ENCODE measurements at places on chromosomes 11 and 22.
A peak's percentile ranks its signal among the peaks of the same experiment; 100 is the strongest.

DNA sequence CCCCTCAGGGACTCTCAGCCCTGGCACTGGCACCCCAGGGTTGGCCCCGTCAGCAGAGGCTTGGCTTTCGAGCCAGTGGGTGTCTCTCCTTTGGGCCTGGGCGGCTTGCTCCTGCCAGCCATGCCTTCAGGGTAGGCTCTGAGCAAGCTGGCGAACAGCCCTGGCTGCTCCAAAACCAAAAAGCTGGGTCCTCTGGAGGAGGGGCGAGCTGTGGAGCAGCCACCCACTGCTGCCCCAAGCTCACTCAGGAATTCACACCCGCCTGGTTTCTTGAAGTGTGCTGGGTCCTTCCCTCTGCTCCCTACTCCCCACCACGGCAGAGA lies 6.2 kb downstream of the YDJC start:
- no peak for DNase-seq

DNA sequence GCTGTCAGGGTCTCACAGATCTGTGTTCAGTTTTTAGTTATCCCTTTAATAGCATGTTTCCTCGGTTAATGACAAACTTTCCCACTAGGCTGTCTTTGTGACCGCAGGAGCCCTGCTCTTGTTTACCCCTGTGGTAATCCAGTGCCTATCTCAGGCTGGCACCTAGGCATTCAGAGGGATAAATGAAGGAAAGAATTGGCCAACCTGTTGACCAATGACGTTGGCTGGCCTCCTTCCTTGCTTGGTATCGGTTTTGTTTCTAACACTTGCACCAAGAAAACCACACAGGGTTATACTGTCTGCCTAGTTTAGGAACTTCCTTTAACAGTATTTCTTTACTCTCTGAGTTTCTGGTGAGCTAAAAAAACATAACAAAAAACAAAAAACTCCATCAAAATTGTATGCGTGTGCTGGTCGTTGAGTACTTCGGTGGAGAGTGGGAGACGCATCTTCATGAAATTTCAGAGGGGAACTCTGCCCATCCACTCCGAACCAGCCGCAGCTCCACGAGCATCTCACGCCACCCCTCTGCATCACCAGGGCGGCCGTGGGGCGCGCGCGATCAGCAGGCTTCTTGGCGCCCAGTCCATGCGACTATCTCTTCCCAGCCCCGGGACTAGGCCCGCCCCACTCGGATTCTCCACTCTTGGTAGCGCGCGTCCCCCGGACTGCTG lies 563 bp upstream of the ENDOD1 start:
- no peak for DNase-seq

GRCh38 chr11:57277845-57278720 lies 41.0 kb upstream of the APLNR start:
- DNase-seq = peak; percentile 85

- DNase-seq = peak; percentile 8
These were observed 3.4 kb upstream of the MRPL16 start for GRCh38 chr11:59814021-59814420.

GRCh38 chr11:116262370-116262769 lies 510.4 kb downstream of the BUD13 start:
- no peak for DNase-seq

- DNase-seq = no peak
These were observed 19.4 kb downstream of the EHF start for GRCh38 chr11:34640050-34640923.

DNA sequence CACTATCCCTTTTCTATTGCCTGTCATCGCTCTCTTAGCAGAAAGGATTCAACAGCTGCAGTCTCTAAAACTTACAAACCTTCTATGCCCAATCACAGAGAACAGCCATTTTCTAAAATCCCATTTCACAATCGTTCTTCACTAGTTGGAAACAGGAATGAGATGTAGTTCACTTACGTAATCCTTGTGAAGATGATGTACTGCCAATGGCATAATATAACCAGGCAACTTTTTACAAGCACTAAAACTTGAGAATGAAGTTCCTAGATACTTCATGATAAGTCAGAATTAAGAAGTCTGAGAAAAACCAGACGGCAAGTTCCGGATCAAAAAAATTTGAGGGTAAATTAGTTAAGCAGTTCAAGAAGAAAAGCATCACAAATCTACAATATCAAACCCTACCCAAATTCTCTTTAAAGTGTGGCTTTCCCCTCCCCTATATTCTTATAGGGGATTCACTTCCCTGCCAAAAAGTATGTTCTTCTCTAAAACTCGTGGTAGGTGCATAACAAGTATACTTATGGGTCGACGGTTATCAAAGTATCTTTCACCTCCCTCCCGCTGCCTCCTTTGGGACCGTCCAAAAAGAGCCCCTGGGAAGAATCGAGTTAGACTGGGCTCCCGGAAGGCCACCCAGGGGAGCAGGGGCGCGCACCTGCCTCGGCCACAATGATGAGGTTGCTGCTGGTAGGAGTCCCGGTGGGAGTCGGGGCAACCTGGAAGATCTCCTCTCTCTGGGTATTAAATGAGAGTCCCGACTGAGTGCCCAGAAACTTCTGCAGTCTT lies 666 bp downstream of the MSANTD4 start:
- DNase-seq = peak; percentile 37

DNA sequence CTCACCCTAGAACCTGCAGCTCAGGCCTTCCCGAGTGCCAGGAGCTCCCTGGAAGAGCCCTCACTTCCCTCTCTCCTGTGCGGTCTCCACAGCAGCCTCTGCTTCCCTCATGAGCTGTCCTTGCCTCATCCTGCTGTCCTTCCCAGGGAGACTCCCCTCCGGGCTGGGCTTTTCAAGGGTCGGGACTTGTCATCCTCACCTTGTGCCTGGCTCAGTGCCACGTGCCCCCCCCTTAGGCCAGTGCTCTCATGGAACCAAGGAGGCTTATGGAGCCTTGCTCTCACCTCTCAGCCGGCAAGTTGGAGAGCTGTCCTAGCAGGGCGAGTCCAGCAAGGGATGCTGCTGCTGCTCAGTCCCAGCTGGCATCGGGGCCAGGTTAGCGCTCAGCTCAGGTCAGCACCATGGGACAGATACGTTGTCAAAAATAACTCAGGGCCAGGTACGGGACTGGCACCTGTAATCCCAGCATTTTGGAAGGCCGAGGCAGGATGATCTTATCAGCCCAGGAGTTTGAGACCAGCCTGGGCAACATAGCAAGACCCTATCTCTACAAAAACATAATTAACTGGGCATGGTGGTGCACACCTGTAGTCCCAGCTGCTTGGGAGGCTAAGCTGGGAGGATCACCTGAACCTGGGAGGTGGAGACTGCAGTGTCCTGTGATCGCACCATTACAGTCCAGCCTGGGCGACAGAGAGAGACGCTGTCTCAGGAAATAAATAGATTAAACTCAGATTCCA lies 13.6 kb downstream of the CTTN start:
- DNase-seq = no peak

GRCh38 chr22:48607901-48608662 lies 1219.6 kb downstream of the BRD1 start:
- no peak for DNase-seq

GRCh38 chr22:36486619-36487384 lies 5.4 kb upstream of the TXN2 start:
- DNase-seq = peak; percentile 65

- DNase-seq = no peak
These were observed 52.3 kb downstream of the CSF2RB start for GRCh38 chr22:36965696-36966095.

DNA sequence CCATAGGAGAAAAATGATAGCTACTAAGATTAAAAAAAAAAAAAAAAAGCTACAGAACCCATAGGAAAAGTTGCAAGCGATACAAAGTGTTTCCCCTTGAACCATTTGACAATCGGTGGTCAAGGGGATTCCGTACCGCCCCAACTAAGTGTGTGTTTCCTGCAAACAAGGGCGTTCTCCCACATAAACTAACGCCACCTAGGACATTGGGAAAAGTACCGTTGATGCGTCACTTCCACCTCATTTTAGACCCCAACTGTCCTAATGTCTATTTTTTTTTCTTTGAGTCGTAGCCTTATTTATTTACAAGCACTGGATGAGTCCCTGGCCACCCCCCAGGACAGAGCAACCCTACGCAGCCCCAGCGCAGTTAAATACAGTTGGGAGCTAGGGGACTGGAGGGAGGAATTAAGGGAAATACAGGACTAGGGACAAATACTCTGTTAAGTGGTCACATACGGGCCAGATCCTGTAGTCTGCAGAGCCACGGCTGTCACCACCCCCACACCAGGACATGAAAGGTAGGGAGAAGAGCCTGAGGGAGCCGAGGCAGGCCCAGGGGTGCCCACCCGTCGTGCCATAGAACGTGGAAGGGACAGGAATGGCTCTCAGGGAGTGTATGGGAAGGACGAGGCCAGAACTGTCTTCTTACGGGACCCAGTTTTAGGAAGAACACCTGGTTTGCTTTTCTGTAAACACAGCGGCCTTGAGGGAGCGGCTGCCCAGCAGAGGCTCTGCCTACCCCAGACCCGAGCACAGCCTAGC lies 19.0 kb downstream of the EIF1AD start:
- no peak for DNase-seq

DNA sequence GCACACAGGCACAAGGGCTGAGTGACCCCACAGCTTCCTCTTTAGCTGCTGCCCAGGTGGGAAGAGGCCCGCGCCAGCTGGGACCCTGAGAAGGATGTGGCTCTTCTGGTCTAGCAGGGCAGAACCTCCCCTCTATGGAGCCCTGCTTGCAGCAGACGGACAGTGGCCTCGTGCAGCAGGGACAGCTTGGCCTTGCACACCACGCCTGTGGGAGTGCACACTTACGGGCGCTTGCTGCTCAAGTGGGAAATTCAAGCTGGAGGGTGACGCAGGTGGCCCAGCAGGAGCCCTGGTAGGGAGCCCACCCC lies 971.4 kb downstream of the BRD1 start:
- DNase-seq = no peak

GRCh38 chr11:103699216-103699615 lies 337.2 kb upstream of the DDI1 start:
- DNase-seq = no peak

- DNase-seq = peak; percentile 23
These were observed 28.7 kb upstream of the MMP20 start for GRCh38 chr11:102653744-102654291.

GRCh38 chr11:68138237-68138636 lies 17.0 kb upstream of the CHKA start:
- no peak for DNase-seq

- DNase-seq = no peak
These were observed 53.3 kb downstream of the NCAM1 start for GRCh38 chr11:113014262-113015097.

DNA sequence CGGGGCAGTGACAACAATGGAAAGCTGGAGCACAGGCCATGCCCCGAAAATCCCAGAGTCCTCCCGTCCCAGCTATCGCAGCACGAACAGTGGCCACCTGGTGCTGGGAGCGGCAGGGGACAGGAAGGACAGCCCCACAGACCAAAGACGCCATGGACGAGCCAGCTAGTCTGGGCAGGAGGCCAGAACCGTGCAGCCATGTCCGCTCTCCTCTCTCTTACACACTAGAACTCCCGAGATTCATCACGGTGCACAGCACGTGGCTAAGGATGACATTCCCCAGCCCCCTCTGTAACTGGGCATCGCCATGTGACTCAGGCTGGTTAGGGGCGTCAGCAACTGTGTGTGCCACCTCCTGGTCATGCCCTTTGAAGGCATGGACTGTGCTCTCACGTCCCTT lies 4.6 kb downstream of the CDPF1 start:
- DNase-seq = no peak

GRCh38 chr11:126304457-126305075 lies 706 bp downstream of the DCPS start:
- DNase-seq = no peak

GRCh38 chr22:16932577-16932976 lies 75.4 kb downstream of the GAB4 start:
- no peak for DNase-seq

DNA sequence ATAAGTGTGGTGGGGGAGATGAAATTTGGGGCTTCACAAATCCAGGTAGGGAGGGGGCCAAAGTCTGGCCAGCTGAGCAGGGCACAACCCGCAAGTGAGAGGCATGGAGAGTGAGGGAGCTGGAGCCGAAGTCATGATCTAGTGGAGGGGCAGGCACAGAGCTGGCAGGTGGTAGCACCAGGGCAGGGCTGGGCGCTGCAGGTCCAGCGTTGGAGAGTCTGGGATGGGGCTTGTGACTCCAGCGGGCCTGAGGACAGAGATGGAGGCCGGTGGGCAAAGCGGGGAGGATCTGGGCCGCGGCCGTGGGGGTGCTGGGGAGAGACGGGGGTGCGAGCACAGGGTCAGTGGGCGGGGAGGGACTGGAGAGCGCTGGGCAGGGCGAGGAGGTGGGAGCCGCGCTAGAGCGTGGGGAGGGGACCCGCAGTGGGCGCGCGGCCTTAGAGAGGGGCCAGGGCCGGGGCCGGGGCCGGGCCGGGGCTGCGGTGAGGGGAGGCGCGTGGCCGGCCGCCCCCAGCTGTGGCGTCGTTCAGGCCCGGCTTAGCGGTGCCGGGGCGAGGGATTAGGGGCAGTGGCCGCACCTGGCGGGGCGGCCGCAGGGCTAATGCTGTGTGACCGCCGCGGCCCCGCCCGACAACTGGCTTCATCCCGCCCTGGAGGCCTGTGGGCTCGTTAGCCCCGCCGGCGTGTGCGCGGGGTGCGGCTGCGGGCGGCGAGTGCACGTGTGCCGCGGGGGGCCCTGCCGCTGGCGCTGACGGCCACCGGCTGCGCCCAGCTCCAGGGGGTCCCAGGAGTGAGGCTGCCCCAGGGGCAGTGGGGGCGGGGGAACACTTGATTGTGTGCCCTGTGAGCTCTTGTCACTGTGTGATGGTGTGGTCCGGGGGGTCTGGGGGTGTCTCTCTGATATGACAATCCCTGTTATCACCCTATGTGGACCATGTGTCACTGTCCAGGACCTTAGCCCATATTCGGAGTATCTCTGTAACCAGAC lies 23.6 kb upstream of the MYOD1 start:
- DNase-seq = no peak

DNA sequence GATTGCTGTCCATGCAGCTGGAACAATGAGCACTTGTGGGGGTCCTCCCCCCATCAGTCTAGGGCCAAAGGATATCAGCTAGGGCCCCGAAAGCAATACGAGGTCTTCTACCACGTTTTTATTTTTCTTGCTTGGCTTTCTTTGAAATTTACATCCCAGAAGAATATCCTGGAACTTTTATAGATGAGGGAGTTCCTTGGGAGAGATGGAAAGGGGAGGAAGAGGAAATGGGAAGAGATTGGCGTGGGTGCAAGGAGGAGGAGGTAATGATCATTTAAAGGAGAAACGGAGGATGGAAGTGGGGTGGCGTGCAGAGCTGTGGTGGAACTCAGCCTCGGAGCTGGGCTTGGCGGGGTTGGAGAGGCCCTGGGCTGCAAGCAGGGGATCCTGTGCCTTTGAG lies 90.3 kb downstream of the SNX19 start:
- DNase-seq = no peak

DNA sequence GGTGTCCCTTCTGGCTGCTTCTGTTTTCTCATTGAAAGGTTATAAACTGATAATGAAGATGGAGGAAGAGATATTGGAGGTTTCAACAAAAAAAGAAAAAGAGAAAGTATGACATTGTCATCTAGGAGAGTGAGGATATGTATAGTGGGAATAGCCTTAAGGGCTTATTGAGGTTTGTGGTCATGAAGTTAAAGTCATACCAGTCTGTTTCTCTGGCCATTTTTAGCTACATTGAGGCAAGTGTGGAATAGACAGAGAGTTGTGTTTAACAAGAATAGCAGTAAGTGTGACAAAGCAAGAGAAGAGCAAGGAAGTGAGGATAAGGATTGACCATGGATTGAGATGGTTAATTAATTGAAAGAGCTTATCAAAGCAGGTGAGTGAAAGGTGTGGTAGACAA lies 110.4 kb downstream of the ELP4 start:
- no peak for DNase-seq
